ENCODE measurements at places on chromosomes 4 and X.

GRCh38 chr4:98515470-98515809, 143.0 kb downstream of the TSPAN5 start:
- DNase-seq: no peak

GRCh38 chr4:161148051-161148450, 1015.7 kb downstream of the FSTL5 start:
- DNase-seq: no peak

- DNase-seq: no peak
Measured at GRCh38 chr4:9847968-9848748, 66.7 kb downstream of the DRD5 start.

GRCh38 chrX:20116577-20117240, at the start of gene MAP7D2:
Gene MAP7D2 (minus strand): TSS chrX:20116907. CDS start chrX:20116879, 28 bp downstream.
- DNase-seq: no peak

DNA sequence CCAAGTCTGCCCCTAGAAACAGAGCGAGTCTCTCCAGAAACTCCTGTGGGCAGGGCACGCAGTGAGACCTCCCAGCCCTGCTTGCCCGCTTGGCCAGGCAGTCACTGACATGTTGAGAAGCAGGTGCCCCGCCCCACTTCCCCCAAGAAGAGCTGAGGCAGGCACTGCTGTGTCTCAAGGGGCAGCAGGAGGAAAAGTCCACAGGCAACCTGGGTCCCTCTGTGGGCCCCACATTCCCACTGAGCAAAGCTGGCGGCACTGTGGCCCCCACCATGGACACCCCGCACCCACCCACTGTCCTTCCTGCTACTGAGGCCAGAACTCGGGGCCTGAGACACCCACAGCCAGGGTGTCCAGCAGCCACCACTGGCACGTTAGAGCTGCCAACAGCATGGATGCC, 137.3 kb upstream of the NKX1-1 start:
- no peak for DNase-seq

DNA sequence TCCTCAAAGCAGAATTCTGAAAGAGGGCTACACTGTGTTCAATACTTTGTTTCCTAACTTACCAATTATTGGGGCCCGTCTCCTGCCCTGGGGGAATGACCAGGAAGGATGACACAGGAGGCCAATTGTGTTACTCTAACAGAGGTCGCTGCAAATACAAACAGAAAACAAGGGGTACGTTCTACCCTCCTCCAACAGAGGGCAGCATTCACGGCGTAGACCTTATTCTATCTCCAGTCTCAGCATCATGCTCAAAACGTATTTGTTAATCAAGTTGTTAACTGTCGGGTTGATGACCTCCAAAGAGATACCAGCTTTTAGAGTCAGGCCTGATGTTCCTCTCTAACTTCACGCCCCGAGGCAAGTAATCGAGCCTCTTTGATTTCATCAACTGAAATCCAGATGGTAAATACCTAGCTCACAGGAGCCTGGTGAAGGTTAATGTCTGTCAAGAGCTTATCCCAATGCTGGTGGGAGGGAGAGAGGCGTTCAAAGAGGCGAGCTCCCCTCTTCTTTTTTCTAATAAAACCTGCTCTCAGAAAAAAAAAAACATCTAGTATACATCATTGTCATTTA, 181.0 kb upstream of the KCNIP4 start:
- DNase-seq: no peak
